Gastroesophageal sphincter (tissue), 4 donors: ENCODE measurements at places on chromosomes 2 and 18.

- no peak overlapping the region for H3K4me3 ChIP-seq
- no peak for ATAC-seq
- H3K27me3 ChIP-seq, result no peaks in the 10 kb centered on the region
- no peaks in the 10 kb centered on the region for H3K4me1 ChIP-seq
These were observed 242.8 kb downstream of the FAM210A start for GRCh38 chr18:13483316-13484270.

DNA sequence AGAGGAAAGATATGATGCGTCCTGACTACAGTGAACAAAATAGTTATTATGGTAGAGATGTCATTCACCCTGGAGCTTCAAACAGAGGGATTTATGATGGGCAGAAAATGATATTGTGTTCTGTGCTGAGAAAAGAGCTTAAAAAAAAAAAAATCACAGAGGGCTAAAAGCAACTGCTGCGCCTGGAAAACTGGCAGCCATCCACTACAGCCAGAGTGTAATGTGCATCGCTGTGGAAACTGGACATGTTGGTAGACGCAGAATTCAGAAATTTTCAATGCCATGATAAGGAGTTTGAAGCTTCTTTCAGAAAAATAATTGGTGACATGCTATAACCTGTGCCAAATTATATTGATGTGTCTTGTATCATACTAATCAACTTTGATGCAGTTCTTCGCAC lies 122.9 kb upstream of the SOX11 start:
- peaks cover 4% of the 10 kb centered on the region for H3K27me3 ChIP-seq
- no peak overlapping the region for H3K4me3 ChIP-seq
- H3K27ac ChIP-seq, result no peak overlapping the region
- H3K4me1 ChIP-seq, result no peaks in the 10 kb centered on the region
- no peak for ATAC-seq
- no peaks in the 10 kb centered on the region for H3K36me3 ChIP-seq

GRCh38 chr18:67550872-67551520 lies 34.5 kb upstream of the DSEL start:
- no peak overlapping the region for H3K4me3 ChIP-seq
- no peak for ATAC-seq
- H3K4me1 ChIP-seq, result no peaks in the 10 kb centered on the region
- H3K36me3 ChIP-seq, result no peaks in the 10 kb centered on the region
- no peak overlapping the region for H3K27ac ChIP-seq
- H3K27me3 ChIP-seq, result no peaks in the 10 kb centered on the region

DNA sequence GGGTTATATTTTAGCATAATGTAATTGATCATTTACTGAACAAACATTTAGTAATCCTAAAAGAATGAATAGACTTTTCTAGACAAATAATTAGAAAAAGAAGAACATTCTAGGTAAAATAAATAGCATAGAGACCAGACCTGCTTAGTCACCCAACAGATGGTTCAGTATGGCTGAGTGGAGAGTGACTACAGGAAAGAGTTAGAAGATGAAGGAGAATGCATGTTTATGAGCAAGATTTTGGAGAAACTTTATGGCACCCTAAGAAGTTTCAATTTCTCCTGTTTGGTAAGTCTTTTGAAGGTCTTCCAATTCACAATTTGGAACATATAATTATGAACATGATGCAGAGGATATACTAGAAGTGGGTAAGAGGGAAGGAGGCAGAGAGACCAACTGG lies 32.9 kb downstream of the FAP start:
- H3K36me3 ChIP-seq, result no peaks in the 10 kb centered on the region
- H3K4me3 ChIP-seq, result no peak overlapping the region
- no peak overlapping the region for H3K27ac ChIP-seq
- H3K4me1 ChIP-seq, result peaks cover 25% of the 10 kb centered on the region
- H3K27me3 ChIP-seq, result no peaks in the 10 kb centered on the region
- ATAC-seq, result no peak

DNA sequence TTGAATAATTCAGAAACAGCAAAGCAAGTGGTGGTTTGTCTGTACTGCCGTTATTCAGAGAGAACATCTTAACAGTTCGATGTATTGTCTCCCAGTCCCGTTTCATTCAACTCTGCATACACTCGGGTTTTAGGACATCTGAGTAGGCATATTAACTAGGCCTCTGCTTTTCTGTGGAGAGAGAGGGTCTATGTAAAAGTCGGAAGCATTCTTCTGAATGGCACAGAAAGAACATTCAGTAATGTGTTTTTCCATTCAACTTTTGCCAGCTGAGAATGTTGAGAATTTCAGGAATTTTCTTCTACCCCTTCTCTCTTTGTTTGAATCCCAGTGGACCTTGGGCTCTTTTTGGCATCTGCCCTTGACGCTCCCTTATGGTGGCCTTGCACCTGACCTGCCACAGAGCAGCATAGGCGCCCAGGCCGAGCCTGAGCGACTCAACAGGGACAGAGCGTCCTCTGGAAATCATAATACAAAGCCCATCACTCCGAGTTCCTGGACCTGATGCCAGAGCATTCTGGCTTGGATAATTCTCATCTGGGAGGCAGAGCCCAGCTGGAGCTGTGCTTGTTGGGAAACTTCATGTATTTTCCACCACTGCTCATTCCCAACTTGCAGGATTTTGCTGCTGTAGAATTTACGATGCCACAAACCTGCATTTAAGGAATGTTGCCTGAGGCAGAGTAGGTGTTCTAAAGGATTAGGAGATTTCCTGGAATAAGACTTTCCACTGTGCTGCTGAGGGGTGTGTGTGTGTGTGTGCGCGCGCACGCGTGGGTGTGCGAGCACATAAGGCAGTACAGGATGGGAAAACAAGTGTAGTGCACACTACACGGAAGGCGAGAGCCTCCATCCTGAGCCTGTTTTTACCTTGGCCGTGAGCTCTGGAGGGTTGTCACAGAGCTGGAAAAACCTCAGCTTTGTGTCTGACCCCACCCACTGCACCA lies 77.2 kb upstream of the TXNDC2 start:
- no peak overlapping the region for H3K4me3 ChIP-seq
- H3K27me3 ChIP-seq, result no peaks in the 10 kb centered on the region
- peak overlapping the region; percentile 82 for H3K27ac ChIP-seq
- H3K36me3 ChIP-seq, result no peaks in the 10 kb centered on the region

DNA sequence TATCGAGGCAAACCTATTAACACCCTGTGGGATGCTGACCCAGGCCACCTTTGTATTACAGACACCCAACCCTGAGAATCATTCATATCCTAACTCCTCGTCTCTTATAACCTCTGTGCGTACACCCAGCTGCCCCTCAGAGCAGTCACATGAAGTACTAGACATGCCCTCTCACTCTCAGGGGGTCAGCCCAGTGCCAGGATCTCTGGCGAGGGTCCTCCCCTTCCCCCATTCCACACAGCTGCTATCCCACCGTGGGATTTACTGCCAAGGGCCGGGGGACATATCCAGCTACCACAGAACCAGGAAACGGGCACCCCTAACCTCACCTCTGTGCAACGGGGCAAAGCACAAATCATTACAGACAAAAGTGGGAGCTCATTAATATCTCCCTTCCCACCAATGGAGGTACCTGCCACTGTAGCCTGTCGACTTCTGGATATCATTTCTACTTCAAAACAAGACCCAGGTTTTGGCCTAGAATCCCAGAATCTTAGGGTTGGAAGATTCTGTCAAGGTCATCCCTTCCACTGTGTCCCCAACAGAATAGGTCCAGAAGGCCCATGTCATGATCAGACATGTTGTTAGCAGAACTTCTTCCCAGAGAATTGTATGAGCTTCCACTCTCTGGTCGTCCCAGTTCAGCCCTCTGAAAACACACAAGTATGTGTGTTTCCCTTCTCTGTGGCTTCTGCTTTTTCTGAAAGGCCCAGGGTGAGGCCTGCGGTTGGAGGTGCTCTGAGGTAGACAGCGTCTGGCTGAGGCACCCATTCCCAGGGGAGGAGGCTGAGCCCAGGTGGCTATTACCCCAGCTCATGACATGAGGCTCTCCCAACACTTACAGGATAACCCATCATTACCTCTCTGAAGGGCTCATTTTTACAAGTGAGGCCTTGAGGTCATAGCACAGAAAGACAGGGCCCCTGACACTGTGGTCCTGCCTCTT lies 1.7 kb downstream of the TMBIM1 start:
- no peaks in the 10 kb centered on the region for H3K36me3 ChIP-seq
- H3K4me1 ChIP-seq, result peaks cover 11% of the 10 kb centered on the region
- peak overlapping the region; percentile 99 for H3K4me3 ChIP-seq

DNA sequence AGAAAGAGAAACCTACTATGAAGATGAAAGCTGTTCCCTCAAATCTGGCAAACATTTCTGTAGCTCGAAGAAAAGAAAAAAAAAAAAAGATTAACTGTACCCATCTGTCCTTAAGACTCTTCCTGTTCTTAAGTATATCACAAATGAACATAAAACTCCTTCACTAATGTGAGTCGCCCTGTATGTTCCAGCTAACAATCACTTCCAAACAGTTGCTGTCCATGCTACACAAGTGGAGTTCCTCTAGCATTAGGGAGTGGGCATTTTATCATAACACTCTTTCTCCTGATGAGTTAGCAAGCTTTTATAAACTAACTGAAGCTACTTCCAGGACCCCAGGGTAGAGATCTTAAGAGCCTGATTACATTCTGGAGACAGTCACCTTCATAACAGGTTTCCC lies 5.8 kb downstream of the CUL3 start:
- no peak overlapping the region for H3K27ac ChIP-seq
- H3K4me3 ChIP-seq, result no peak overlapping the region
- no peaks in the 10 kb centered on the region for H3K27me3 ChIP-seq
- H3K36me3 ChIP-seq, result no peaks in the 10 kb centered on the region
- peaks cover 21% of the 10 kb centered on the region for H3K4me1 ChIP-seq
- no peak for ATAC-seq

- no peaks in the 10 kb centered on the region for H3K4me1 ChIP-seq
- H3K27me3 ChIP-seq, result no peaks in the 10 kb centered on the region
- H3K27ac ChIP-seq, result no peak overlapping the region
- ATAC-seq, result no peak
- no peaks in the 10 kb centered on the region for H3K36me3 ChIP-seq
These were observed 399.0 kb upstream of the ID2 start for GRCh38 chr2:8282858-8283252.

DNA sequence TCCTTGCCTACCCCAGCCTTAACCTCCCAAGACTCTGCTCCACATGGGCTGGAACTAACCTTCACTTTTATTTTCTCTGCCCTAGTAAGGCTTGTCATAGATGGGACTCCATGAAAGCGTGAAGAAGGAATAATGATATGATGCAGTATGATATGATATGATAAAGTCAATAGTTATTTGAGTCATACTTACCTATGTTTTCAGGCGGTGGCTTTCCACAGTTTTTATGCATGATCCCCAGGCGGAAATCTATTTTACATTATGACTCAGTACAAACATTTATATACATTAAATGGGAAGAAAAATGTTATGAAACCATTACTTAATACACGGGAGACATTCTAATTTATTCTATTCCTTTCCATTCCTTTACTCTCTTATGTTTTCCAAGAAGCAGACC lies 5.6 kb downstream of the ACMSD start:
- H3K27me3 ChIP-seq, result no peaks in the 10 kb centered on the region
- no peak for ATAC-seq
- H3K36me3 ChIP-seq, result no peaks in the 10 kb centered on the region
- H3K4me3 ChIP-seq, result no peak overlapping the region
- H3K4me1 ChIP-seq, result no peaks in the 10 kb centered on the region

GRCh38 chr2:55152475-55153412 lies 79.3 kb downstream of the CLHC1 start:
- H3K27ac ChIP-seq, result peak overlapping the region; percentile 85
- H3K36me3 ChIP-seq, result no peaks in the 10 kb centered on the region
- H3K4me3 ChIP-seq, result no peak overlapping the region
- peaks cover 39% of the 10 kb centered on the region for H3K4me1 ChIP-seq

DNA sequence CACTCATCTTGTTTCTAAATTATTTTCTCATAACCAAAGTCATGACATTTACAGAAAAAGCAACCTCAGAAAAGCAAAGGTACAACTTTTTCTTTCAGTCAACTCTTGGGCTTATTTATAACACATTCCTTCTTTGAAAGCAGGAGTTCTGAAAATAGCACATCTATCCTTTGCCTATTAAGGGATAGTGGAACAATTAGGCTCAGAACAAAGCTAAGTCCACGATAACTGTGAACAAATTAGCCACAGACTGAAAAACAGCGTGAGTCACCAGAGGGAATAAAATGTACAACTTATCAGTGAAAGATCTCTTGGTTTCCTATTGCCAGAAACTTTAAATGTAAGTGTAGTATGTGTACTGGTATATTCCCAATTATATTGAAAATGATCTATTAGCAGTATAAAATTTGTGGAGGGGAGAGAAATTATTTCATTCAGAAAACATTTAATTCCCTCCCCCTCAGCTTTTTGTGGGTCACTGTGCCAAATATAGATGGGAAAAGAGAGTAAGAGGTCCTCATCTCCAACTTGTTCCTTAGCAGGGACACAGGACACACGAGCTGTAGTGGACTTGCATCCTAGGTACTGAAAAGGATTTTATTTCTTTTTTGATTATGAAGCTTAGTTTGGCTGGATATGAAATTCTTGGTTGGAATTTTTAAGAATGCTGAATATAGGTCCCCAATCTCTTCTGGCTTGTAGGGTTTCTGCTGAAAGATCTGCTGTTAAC lies 15.4 kb upstream of the MATN3 start:
- H3K4me3 ChIP-seq, result no peak overlapping the region
- H3K4me1 ChIP-seq, result no peaks in the 10 kb centered on the region
- H3K27ac ChIP-seq, result peak overlapping the region; percentile 76
- H3K36me3 ChIP-seq, result no peaks in the 10 kb centered on the region

GRCh38 chr18:55751476-55751875 lies 163.5 kb upstream of the TCF4 start:
- H3K27ac ChIP-seq, result no peak overlapping the region
- no peaks in the 10 kb centered on the region for H3K27me3 ChIP-seq
- no peaks in the 10 kb centered on the region for H3K4me1 ChIP-seq
- no peak overlapping the region for H3K4me3 ChIP-seq

DNA sequence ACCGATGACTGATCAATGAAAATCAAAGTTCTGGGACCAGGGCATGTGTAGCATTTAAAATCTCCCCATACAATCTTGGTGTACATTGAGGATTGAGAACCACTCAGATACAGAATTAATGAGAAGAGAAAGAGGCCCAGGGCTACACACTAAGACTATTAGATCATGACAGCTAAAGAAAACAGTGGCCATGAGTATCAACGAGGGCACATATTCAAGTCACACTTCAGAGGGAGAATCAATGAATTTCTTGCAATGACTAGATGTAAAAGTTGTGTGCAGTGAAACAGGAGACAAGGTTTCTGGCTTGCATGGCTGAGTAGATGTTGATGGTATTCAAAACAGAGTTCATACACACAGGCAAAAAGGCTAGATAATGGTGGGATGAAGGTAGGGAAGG lies 29.1 kb downstream of the METTL8 start:
- H3K4me3 ChIP-seq, result no peak overlapping the region
- H3K27ac ChIP-seq, result no peak overlapping the region
- H3K27me3 ChIP-seq, result no peaks in the 10 kb centered on the region
- ATAC-seq, result no peak
- H3K36me3 ChIP-seq, result no peaks in the 10 kb centered on the region
- H3K4me1 ChIP-seq, result no peaks in the 10 kb centered on the region

GRCh38 chr2:41896186-41896846 lies 151.5 kb upstream of the PKDCC start:
- H3K27ac ChIP-seq, result no peak overlapping the region
- ATAC-seq, result no peak
- no peaks in the 10 kb centered on the region for H3K27me3 ChIP-seq
- no peaks in the 10 kb centered on the region for H3K36me3 ChIP-seq
